H7 (cell line): ENCODE measurements at places on chromosomes 12 and 14.

GRCh38 chr14:102046337-102047278 lies 40.2 kb downstream of the HSP90AA1 start:
- peak; percentile 95 for DNase-seq

DNA sequence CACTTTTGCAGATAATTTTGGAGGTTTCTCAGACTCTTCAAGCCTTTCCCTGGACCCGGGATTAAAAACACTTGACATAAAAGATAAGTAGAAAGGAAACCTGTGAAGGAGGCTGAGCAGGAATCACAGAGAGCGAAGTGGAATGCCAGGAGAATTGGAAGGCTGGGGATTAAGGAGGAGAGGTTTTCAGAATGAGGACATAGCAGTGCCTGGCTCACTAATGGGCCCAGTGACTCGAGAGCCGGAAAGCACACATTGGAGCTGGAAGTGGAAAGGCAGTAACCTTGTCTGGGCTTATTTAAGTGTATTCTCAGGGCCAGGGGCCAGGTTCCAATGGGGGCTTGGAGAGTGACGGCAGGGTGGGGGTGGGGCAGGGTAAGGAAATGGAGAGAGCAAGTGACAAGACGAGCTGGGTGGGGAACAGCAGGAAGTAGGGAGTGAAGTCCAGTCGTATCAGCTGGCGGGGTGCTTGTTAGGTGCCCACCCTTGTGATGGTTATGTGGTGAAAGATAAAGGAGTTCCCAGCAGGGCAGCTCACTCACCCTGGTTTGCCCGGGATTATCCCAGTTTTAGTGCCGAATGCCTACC lies 13.1 kb downstream of the EVL start:
- no peak for DNase-seq

GRCh38 chr12:6056406-6057240 lies 67.8 kb downstream of the VWF start:
- peak; percentile 86 for DNase-seq

DNA sequence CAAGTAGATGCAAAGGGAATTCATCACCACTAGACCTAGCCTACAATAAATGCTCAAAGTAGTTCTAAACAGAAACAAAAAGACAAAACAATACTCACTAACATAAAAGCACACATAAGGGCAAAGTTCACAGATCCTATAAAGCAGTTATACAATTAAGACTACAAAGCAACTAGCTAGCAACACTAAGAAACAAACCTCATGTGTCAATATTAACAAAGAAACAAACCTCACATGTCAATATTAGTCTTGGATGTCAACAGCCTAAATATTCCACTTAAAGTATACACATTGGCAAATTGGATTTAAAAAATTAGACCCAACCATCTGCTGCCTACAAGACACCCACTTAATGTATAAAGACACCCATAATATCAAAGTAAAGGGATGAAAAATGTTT lies 152.7 kb downstream of the KCNK10 start:
- DNase-seq: no peak

DNA sequence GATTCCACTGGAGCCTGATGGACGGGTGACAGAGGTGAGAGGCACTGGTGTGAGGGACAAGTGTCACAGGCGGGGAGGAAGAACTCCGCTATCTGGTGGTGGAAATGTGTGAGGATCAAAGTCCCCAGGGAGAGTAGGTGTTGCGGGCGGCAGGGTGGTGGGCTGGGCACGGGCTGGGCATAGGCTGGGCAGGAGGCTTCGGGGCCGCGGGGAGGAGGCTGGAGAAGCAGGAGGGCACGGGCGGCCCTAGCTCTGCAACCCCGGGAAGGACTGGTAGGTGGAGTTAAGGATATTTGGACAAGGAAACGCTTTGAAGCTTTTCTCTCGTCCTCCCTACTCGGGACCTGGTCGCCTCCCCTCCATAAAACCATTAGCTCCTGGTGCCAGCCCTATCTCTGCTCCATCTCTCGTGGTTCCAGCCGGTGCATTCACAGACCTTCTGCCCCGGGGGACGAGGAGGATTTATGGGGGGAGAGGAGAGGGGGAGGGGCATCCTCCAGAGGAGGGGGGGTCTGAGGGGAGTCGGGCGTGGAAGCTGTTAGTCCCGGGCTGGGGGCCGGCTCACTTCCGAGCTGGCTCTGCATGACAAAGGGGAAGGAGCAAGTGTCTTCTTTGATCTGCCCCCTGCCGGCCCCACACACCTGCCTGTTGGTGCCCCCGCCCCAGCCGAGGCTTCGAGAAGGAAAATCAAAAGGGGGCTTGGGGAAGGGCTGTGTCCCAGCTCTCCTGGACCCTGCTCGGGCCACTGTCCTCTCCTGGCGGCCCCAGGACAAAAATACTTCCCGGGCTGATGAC lies 504 bp downstream of the WNT5B start:
- DNase-seq: peak; percentile 87

- no peak for DNase-seq
Observed at GRCh38 chr14:63781686-63782085, 53.8 kb upstream of the SGPP1 start.

- DNase-seq: no peak
Observed at GRCh38 chr12:74066476-74066875, 471.2 kb upstream of the ATXN7L3B start.

DNA sequence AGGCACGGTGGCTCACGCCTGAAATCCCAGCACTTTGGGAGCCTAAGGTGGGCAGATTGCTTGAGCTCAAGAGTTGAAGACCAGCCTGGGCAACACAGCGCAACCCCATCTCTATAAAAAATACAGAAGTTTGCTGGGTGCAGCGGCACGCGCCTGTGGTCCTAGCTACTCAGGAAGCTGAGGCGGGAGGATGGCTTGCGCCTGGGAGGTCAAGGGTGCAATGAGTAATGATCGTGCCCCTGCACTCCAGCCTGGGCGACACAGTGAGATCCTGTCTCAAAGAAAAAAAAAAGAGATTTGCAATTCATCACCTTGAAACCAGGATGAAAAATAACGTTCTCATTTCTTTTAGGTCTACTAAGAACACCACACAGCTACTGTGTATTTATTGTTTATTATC lies 4.0 kb downstream of the STX2 start:
- DNase-seq: no peak

GRCh38 chr14:22824711-22825359 lies 4.9 kb upstream of the MRPL52 start:
- DNase-seq: peak; percentile 13

GRCh38 chr12:130161261-130162243 lies 712 bp upstream of the FZD10 start:
- peak; percentile 90 for DNase-seq

DNA sequence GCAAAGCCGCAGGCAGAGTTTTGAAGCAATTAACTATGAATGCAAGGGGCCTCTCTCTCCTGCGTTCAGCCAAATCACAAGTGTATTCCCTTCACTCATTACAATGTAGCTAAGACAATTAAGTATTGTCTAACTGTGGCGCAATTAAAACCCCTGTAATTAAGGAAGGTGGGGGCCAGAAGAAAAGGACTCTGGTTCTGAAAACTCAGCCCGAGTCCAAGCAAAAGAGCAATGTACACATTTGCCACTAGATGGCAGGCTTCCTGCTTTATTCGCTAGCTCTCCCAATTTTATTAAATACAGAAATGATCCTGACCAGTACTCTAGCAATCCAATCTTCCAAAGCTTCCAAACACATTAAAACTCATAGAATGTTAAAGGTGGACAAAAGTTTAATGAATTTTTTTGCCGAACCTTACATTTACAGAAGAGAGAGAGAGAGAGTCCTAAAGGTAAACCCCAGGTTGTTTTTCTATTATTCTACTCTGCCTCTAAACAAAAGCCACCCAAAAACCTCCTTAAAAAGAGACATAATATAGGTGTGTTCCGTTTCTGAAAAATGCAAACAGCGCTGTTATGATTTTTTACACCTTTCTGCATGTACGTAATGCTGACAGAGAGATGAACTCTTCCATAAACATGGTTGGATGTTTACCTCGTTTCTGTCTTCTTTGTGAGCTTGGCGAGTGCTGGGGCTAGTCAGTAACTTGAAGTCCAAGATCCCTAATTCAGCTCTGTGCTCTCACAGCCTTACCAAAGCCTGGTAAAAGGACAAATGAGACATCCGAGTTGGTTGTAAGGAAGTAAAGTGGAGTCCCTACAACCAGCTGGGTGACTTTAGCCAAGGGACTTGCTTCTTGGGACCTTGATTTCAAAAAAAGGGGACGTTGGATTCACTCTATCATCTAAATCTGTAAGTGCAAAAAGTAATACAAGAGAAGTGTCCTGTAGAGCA lies 50.9 kb upstream of the VASH1 start:
- peak; percentile 71 for DNase-seq

DNA sequence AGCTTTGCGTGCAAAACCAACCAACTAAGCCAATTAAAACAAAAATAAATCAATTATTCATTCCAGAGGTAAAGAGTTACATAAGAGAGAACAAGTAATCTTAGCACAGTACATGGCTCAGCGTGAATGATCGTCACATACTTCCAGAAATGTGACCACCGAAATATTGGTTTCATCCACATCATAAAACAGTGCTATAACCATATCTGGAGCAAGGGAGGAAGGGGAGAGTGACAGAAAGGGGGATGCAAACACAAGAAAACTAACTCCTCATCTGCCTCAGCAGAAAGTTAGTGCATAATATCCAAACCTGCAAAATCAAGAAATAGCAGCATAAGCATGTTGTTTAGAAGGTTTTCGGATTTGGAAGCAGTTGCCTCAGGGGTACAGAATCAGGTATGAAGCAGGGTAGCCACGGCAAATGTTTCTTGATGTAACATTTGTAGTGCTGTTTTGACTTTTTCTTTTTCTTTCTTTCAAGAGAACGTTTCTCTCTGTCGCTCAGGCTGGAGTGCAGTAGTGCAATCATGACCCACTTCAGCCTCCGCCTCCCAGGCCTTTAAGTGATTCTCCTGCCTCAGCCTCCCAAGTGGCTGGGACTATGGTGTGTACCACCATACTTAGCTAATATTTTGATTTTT lies 93.9 kb upstream of the EGLN3 start:
- no peak for DNase-seq

DNA sequence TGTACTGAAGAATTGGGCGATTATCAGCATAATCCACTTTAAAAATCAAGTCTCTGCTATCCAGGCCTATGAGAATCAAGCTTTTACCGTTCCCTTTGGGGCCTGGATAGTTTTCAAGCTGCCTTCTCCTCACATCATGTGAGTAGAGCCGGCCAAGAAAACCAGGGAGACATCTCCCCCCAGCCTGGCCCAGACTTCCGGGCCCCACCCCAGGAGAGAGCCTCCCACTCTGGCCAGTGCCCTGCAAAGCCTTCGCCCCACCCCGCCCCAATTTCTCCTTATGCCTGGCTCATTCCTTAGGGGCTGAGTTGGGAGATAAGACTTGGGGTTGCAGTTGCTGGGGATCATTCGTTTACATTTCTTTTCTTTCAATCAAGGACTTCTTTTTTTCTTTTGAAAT lies 1.4 kb upstream of the TMEM132C start:
- DNase-seq: peak; percentile 25

DNA sequence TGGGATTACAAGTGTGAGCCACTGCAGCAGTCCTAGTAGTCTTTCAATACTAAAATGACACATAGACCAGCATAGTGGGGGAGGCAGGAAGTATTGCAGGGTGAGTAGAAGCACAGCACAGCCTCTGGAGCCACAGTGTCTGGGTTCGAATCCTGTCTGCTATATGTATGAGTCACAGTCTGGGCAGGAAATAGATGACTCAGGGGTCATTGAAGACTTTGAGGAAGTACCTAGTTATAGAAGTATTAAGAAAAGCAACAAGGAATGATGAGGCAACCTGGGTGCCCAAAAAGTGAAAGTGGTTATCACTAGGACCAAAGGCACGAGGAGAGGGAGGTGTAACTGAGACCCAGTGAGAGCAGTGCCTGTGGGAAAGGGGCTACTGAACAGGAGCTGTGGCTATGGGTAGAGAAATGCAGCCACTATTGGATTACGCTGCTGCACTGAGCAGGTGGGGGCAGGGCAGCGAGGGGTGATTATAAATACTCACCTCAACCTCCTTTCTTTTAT lies 124.0 kb downstream of the PDE3A start:
- no peak for DNase-seq

DNA sequence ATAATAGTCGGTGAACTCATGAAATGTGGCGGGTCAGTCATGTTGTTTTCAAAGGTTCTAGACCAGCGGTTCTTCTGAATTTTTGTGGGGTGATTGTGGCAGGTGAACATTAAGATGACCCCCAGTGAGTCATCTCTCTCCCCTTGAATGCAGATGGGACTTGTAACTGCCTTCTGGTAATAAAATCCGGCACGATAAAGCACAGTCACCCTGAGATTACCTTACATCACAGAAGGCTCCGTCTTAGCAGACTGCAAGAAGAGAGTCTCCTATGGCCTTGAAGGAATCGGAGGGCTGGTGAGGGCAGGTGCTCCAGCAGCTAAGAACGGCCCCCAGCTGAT lies 189.6 kb downstream of the FOXN3 start:
- DNase-seq: no peak

DNA sequence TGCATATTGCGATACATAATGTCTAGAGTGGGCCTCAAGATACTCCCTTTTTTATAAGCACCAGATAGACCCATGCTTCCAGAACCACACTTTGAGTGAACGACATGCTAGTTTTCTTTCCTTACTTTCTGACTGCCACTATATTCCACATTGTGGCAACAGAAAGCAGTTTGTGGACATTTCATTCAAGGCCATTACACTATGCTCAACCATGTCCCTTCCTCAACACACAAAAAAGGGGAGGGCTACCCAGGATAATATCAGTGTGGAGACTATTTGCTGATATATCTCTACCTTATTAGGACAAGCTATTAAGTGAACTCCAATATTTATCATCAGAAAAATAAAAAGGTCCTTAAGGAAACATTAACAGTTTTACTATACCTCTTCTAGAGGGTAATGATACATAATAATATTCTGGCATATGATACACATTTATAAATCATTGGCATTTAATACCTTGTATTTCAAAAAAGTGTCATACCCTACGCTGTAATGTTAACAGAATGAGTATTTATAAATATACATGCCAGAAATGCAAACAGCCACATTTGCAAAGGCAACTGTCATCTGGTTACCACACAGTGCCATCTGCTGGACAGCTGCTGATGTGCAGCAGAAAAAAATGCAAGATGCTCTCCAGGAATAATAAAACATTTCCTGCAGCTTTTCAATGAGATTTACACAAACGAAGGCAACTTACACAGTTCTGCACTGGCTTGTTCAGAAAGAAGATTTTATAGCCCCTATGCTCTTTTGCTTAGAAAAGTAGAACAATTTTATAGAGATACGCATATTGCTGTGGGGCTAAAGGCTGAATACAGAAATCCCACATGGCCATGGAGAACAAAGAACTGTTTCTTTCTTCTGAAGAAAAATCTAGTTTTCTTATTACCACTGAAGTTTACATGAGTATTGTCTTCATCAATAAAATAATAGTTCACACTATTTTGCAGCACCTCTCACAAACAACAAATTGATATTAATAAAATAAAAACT lies 182.2 kb upstream of the GRIP1 start:
- no peak for DNase-seq

DNA sequence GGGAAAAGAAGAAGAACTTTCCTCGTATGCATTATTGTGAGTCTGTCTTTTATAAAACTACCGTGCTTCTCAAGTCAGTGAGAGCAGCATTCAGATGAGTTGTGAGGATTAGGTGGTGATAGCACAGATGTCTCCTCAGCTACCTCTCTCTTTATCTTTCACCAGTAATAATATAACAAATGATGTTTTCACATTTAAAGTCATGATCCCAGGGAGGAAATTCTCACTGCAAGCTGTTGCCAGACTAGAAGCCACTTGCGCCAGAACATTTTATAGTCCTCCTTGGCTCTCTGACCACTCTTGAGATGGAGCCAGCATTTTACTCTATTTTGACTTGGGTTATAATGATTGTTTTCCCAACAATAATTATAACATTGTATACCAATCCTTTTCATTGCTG lies 443.1 kb downstream of the AEBP2 start:
- no peak for DNase-seq

- DNase-seq: no peak
Observed at GRCh38 chr14:86124328-86124727, 594.4 kb downstream of the FLRT2 start.
